NCI-H748 treated with DMSO at 0.1 percent for 48 hours (cell line): ENCODE measurements at places on chromosomes 2 and 18.
A peak's percentile ranks its signal among the peaks of the same experiment; 100 is the strongest.

GRCh38 chr2:176136374-176137251 is 7.1 kb downstream of the HOXD8 start:
- DNase-seq, result peak; percentile 57

DNA sequence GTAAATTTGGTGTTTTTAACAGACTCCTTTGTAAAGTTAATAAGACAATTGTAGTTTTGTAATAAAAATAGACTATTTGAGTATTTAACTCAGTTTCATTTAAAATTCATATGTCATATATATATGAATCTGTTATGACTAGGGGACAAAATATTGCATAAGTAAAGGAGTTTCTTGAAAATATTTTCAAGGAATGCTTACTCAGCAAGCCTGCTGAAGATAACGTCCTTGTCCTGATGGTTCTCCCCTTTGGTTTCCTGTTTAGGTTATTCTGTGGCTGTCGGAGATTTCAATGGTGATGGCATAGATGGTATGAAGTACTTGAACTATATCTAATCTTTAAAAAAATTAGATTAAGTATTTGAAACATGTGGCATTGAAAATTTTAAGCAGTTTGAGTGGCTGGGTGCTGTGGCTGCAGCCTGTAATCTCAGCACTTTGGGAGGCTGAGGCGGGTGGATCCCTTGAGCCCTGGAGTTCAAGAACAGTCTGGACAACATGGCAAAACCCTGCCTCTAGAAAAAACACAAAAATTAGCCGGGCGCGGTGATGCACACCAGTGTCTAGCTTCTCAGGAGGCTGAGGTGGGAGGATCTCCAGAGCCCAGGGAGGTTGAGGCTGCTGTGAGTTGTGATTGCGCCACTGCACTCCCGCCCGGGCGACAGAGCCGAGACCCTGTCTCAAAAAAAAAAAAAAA is 47.1 kb downstream of the ITGAV start:
- no peak for DNase-seq

DNA sequence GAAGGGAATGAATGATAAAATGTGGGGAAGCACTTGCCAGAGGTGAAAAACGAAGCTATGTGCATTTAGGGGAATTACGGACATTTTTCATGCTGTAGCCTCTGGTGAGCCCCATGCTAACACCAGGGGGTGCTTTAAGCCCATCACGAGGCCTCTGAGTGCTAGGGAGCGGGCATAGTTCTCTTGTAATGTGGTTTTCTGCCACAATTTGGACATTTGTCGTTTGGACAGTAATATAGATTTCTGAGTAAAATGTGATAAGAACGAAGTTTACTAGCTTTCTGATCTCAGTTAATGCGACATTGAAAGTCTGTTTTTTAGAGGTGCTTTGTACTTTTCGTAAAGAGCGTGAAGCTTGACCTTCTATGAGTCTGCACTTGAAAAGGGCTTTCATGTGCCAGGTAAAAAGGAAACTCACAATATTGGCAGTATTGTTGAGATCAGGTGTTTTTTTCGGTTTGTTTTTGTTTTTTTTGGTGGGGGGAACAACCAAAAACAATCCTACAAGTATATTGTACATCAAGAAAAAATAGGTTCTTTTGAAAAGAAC is 50.6 kb downstream of the TRAF3IP1 start:
- no peak for DNase-seq

DNA sequence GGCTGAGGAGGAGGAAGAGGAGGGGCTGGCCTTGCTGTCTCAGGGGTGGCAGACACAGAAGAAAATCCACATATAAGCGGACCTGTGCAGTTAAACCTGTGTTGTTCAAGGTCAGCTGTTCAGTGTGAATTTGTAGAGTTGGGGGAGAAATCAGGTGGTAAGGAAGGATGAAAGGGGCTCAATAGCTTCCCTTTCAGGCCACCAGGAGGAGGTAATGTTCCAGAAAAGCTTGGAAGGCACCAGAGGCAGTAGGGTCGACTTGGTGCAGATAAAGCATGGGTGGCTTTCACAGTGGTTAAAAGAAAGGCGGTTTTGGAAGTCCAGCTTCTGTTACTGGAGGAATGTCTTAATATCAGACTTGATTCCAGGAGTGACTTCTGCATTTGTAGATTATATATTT is 167.4 kb downstream of the THSD7B start:
- DNase-seq, result peak; percentile 24

- no peak for DNase-seq
Measured at GRCh38 chr2:19659024-19659792, 242.6 kb downstream of the TTC32 start.

DNA sequence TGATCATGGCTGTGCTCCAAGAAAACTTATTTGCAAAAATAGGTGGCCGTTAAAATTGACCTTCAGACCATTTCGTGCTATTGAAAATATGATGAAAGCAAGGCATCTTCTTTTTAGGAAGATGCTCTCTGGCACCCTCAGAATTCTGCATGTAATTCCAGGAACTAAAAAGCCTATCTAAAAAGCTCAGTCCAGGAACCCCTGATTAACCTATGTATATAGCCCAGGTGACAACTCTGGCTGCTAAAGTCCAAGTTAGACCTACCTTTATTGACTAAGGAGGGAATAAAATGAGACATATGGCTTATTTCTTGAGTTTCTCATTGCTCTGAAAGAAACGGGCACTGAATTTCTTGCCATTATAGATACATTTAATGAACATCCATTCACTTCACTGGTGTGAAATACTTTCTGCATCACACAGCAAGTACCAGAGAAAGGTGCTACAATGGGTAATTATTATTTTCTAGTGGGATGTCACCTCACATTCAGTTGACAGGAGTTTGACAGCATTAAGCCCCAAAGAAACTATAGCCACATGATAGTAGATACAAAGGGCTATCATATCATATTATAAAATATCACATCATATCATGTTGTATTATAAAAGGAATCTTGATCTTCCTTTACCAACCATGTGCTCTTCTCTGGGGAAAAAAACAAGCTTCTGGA is 83.8 kb downstream of the EPHA4 start:
- peak; percentile 10 for DNase-seq

GRCh38 chr2:232113821-232114220 is 152.3 kb downstream of the DIS3L2 start:
- no peak for DNase-seq

- no peak for DNase-seq
Measured at GRCh38 chr2:233531955-233532354, 34.6 kb downstream of the USP40 start.

DNA sequence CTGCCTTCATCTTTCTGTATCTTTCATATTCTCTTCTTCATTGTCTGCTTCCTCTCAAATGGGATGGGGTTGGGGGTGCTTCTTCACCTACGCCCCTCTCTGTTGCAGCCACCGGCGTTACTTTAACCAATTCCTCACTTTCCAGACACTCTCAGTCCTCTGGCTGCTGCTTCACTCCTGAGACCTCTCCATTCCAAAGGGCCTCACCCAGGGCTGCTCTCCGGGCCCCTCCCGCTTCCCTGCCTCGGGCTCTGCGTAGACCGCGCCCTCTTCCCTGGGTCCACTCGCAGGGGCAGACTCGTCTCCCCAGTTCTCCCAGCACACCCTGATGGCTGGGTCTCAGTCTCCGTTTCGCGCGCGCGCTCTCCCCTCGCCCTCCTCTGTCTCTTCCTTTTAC is 926 bp downstream of the SERPINB8 start:
- peak; percentile 81 for DNase-seq

DNA sequence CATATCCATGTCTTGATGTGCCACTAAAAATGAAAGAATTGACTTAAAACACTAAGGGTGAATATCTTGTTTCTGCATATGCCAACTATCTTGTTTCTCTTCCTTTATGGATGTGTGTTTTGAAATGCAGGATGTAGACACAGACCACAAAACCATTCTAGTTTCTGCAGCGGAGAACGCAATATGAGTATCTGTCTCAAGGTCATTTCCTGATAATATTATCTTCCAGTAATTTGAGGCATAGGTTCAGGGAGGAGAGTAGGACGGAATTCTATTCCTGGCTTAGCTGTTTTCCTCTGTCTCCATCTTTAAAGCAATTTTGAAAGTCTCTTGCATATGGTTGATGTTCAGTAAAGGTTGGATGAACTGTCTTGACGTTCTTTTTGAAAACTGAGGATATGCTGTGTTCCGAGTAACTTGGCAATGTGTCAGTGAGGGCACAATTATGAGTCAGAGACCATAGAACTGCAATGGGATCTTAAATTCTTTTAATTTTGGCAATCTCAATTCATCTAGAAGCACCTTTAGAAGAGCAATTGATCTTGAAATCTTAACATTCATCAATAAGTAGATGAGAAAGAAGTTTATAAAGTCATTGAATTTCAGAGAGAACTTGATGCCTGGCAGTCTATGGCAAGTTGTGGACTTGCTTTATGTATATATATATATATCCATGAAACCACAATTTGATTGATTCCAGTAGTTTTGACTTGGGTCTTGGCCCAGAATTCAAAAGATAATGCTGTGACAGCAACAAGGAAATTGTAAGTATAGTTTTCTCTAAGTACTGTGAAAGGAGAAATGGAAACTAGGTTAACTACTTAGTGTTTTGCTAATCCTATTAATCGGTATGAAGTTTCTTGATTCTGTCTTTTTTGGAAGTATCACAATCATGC is 24.8 kb downstream of the RAB27B start:
- no peak for DNase-seq

DNA sequence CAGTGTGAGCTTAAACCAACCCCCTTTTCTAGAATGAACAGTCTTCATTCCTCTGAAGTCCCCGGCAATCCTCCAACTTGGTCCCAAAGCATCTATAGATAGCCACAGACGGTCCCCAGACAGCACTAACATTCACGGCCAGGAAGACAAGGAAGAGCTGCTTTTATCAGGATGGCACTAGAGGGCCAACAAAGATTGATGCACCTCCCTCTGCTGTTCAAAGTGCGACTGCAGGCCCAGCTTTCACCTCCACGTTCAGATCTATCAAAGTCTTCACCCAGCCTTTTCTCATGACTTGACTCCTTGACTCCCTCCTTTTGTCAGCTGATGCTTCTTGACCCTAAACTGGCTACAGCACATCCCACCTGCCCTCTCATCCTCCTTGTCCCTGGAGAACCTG is 54.3 kb downstream of the RNF152 start:
- DNase-seq, result no peak

DNA sequence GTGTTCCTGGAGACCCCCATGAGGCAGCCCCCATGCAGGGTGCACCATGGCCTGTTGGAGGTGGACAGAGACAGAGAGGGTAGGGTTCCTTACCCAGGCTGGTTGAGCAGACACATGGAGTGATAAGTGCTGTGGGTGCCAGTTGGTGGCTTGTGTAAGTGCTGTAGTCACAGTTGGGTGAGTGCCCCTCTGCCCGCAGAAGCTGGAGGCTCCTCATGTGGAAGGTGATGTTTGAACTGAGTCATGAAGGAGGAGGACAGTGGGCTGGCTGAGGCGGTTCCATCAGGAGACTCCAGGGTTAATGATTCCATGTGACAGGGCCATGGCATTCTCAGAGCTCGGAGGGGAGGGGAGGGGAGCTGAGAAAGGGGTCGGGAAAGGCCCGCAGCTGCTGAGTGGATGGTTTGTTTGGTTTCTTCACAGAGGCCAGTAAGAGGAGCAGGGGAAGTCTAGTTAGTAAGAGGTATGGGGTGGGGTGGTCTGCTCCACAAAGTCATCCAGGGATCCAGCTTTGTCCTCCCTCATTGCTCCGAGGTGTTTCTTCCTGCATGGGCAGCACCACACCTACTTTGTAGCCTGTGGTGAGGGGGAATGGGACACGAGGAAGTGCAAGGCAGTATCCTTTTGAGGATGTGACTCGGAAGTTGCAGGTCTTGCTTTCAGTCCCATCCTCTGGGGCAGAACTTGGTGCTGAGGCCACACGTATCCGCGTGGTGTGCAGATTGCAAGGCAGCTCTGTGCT is 13.6 kb downstream of the IMPA2 start:
- no peak for DNase-seq

- no peak for DNase-seq
Measured at GRCh38 chr2:188028739-188029138, 262.9 kb upstream of the GULP1 start.

GRCh38 chr2:10137053-10137843 is 14.7 kb downstream of the RRM2 start:
- DNase-seq, result no peak

- DNase-seq, result no peak
Measured at GRCh38 chr2:128753321-128753720, 434.7 kb upstream of the HS6ST1 start.

GRCh38 chr2:157191186-157191585 is 66.3 kb upstream of the GALNT5 start:
- DNase-seq, result no peak
